ENCODE measurements at places on chromosomes 3 and 15.

DNA sequence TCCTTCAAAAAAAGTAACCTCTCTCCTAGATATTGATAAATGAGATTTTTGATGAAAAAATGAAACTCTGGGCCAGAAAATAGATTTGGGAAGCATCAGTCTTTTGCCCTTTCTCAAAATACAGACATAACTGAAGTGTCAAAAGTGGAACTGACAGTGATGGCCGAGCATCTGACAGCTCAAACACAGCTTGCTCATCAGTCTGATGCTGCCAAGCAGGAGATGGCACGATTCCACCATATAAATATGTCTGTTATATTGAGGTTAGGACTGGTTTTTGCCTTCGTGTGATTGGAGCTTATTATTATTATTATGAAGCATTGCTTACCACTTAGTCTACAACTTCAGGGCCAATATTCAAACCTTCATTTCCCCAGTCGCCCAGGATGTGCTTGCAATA lies 152.6 kb upstream of the EPHA3 start:
- DNase-seq: no peak

DNA sequence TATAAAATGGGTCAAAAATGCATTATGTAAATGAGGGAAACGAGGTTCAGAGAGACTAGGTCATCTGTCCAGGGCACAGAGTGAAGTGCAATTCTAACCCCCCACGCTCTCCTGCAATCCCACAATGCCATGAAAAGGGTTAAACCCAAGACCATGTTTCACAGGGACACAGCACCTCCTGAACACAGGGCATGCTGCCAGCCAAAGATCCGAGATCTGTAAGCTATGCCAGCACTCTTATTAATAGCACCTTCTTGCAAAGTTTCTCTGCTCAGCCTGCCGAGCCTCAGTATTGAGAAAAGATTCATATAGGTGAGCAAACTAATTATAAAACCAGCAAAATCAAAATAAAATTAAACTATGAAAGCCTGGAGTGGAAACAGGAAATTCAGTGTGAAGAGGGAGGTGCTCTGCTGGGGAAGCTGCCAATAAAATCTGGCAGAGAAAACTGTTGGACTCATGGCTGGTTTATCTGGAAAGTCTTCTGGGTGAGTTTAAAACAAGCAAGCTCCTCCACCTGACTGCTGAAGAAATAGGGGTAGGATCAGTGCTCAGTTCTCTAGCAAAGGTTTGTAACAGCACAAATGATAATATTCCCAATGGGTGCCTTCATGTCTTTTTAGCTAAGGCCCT lies 50.3 kb downstream of the LRIG1 start:
- no peak for DNase-seq

- DNase-seq: no peak
These were observed 39.9 kb downstream of the PPCDC start for GRCh38 chr15:75063338-75063737.

- DNase-seq: no peak
These were observed 19.8 kb upstream of the NUDT16 start for GRCh38 chr3:131361464-131362421.
